ENCODE measurements at places on chromosomes 5 and 9.

DNA sequence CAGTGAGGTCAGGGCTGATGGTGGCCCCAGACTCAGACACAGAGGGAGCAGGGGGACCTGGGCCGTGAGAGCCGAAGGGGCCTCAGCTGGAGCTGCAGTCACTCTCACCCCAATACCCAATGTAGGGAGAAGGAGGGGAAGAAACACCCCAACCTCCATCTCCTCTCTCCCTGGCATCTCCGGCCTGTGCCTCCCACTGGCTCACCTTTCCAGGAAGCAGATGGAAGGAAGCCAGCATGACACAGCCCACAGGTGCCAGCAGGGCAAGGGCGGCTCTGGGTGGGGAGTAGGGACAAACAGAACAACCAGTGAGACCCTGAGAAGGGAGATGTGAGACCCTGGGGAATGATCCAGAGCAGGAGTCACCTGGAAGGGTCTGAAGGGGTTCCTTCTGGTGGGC is 3.0 kb upstream of the CRB2 start:
- no peak for DNase-seq

DNA sequence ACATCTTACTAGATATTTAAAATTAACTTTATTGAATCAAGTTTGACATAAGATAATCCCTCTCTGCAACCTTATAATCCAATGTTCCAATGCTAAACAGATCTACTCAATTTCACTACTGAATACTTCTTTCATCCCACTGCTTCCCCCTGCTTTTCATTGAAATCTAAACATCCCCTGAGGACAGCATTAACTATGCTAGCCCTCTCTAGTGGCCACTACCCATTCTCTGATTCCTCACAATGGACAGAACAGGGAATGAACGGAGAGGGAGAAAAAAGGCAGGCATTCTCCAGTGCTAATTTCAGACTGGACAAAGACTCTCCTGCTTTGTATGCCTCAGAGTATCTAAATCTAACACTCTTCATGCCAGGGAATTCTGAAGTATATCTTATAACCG is 54.3 kb upstream of the RGS7BP start:
- DNase-seq: no peak

DNA sequence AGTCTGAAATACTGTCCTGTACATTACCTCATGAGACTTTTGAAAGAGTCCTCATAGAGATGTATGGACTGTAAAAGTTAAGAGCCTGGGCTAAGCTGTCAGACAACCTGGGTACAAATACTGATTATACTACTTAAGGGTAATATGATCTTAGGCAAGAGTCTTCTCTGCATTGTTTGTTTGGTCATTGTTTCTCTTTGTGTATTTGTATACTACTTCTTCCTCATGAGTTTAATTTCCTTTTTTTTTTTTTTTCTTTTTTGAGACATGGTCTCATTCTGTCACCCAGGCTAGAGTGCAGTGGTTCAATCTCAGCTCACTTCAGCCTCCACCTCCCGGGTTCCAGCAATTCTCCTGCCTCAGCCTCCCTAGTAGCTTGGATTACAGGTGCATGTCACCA is 2.6 kb upstream of the PFDN1 start:
- no peak for DNase-seq

- no peak for DNase-seq
Measured at GRCh38 chr5:140609126-140609525, 23.8 kb downstream of the CD14 start.

- no peak for DNase-seq
Measured at GRCh38 chr5:168300326-168301182, 9.1 kb downstream of the WWC1 start.

All from D721Med (cell line).